Stimulated activated CD4-positive, alpha-beta T cell treated with anti-CD3 and anti-CD28 coated beads, Interleukin-2, amount 100 ng/mL, for 24 hours (primary cell): ENCODE measurements at places on chromosomes 16 and 17.

DNA sequence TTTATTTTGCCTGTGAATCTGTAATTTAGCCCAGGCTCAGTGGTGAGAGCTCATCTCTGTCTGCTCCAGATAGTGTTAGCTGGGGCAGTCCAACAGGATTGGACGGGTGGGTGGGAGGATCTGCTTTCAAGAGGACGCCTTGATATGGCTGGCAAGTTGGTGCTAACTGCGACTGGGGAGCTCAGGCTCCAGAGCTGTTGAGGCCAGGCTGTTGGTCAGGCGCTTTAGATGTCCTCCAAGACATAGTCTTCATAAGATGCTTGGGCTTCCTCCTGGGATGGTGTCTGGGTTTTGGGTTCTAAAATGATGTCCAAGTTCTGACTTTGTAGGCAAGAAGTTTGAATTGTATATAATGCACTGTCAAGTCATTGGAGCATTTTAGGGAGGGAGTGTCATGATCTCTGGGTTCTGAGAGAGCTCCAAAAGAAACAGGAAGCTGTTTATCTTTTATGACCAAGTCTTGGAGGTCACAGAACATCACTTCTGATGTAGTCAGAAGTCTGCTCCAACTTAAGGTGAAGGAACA, 12.8 kb upstream of the PCTP start:
- DNase-seq, result no peak

GRCh38 chr16:10979717-10980601, 35.6 kb downstream of the CLEC16A start:
- DNase-seq, result no peak

DNA sequence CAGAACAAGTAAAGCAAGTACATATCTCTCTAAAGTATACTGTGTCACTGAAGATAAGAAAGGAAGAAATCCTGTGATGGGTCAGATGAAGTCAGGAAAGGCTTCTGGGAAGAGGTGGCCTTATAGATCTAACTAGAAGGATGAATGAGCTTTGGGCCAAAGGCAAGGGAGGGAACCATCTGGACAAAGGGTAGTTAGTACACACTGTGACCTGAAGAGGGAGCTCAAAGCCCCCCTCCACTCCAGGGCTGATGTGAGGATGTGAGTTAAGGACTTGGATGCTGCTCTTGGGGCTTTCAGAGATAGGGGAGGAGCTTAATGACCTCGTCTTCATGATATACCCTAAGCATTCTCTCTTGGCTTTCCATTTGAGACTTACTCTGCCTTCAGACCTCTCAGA, 185.3 kb upstream of the CACNG3 start:
- peak; percentile 26 for DNase-seq

GRCh38 chr16:79096246-79096645, 504.3 kb downstream of the MAF start:
- DNase-seq, result no peak

GRCh38 chr16:844638-845350, 44.3 kb upstream of the GNG13 start:
- DNase-seq, result no peak

DNA sequence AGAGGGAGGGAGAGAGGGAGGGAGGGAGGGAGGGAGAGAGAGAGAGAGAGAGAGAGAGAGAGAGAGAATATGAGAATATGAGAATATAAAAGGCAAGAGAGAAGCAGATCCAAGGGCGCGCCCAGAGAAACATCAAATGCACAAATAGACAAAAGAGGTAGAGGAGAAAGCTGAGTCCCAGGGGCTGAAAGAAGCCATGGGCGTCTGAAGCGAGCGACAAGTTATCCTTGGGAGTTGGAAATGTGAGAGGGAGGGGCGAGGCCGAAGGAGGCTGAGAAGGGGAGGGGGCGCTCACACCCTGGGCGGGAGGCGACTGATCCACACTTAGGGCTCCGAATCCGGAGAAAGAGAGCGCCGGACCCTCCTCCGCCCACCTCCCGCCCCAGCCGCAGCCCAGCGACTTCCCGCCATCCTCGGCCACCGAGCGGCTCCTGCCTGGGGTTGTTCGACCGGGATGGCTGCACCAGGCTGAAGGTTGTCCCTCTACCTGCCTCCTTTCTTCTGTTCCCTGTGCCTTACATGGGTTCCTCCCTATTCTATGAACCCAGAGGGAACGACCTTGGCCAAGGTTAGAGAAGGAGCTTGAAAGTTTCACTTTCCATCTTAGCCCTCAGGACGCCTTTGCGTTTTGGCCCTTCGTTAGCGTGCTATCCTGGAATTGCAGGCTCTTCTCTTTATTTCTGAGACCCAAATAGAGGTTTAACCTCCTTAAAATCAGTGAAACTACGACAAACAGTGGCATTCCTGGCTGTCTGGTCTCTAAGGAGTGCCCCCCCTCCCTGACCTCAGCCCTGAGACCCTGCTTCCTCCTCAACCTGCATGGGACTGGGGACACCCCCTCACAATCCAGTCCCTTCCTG, 21.2 kb upstream of the HOXB9 start:
- no peak for DNase-seq

DNA sequence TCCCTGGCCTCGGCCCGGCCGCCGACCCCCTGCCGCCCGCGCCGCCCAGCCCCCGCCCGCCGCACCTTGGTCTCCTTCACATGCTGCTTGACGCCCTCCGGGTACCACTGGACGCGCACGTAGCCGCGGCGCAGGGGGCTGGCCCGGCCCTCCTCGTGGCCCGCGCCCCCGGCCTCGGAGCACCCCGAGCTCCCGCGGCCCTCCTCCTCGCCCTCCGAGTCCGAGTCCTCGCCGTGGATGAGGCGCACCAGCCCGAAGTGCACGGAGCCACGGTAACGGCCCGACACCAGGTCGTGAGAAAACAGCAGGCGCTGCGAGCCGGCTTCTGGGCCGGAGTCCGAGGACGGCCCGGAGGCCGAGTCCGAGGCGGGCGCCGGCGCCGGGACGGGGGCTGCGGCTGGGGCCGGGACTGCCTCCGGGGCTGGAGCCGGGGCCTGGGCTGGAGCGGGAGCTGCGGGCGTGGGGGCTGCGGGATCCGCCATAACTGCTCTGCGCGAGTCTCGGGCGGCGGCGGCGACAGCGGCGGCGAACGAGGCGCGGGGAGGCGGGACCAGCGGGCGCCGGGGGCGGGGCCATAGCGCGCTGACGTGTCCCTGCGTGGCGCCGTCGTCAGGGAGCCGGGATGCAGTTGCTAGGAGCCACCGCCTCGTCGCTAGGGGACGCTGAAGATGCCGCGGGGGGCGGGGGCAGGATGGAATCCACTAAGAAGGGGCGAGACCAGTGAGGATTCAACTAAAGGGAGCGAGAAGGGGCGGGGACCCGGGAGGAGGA, at the start of gene UBE2O:
Gene UBE2O (minus strand): TSS at position 493 of the 771 bp plus-strand sequence. CDS start 11 bp downstream, at position 482.
- DNase-seq, result peak; percentile 92

DNA sequence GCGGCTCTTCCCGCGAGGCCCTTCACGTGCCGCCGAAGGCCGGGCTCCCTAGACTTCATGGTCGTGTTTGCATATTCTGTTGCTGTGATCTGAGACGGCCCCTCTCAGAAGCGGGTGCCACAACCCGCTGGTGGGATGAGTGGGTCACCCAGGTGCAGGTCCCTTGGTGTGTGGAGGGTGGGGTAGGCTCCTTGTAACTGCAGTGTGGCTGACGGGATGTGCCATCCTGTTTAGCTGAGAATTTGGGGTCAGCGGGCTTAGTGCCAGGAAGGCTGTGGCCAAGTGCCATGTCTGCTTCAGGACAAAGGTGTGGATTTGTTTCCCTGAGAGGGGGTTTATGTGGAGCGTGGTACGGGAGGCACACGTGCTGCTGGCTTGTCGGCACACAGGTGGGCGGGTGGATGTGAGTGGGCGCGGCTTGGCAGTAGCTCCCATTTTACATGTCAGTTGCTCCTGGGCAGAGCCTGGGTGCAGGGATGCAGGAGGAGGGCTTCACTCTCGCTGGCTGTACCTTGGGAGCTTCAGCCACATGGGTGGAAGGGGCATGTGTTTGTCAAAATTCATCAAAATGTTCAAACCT, 9.2 kb upstream of the WFIKKN1 start:
- DNase-seq, result no peak

DNA sequence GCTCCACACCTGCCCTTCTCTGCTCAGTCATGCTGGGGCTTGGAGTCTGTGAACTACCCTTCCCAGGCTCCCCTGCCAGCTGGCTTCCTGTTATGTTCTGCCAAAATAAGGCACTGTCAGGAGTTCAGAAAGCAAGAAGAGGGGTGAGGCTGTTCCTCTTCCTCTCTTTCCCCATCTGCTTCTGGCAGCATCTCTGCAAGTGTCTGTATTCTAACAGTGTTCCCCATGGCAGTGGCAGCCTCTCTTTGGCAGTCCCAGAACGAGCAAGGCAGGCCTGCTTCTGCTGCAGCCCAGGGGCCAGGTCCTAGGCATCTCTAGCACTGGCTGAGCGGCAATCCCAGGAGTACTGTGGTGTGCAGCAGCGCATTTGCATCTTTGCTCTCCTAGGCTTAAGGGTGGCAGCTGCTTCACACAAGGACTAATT, 219.1 kb downstream of the STX8 start:
- DNase-seq, result no peak

DNA sequence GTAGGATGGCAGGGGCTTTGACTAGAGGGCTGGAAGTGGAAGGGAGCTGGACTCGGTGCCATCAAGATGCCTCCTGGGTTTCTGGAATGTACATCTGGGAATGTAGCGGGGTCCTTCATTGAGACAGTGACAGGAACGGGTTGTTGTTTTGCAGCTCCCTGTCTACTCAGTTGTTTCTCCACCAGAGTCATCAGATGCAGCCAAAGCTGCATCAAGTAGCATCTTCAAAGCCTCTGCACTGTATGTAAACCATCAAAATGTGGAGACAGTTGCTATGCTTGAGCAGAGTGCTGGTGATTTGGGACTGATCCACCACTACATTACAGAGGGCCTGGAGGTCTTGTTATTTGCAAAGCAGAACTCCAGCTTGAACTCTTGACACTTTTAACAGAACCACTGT, 25.1 kb upstream of the MEAK7 start:
- DNase-seq, result no peak

DNA sequence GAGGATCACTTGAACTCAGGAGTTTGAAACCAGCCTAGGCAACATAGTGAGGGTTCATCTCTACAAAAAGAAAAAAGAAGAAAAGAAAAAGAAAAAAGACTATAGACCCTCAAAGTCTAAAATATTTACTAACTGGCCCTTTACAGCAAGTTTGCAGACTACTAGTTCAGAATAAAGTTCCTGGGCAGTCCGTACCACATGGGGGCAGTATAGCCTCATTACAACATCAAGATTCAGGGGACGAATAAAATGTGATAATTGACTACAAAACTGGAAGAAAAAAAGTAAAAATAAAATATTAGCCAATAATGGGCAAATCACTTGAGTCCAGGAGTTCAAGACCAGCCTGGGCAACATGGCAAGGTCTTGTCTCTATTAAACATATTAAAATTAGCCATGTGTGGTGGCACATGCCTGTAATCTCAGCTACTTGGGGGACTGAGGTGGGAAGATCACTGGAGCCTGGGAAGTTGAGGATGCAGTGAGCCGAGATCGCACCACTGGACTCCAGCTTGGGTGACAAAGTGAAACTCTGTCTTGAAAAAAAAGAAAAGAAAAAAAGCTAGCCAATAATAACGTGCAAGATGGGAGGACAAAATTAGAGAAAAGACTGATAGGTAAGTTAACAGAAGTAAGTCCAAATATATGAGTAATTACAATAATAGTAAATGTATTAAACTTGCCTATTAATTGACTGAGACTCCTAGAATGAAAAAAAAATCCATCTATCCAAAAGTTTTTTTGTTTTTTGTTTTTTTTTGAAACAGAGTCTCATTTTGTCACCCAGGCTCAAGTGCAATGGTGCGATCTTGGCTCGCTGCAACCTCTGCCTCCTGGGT, 129.4 kb upstream of the SEC14L1 start:
- DNase-seq, result peak; percentile 68

GRCh38 chr17:48615047-48615962, at the start of gene HOXB8:
Gene HOXB8, minus strand, starts transcription at chr17:48615292. Its CDS starts 588 bp downstream, at chr17:48614704.
- no peak for DNase-seq

- no peak for DNase-seq
Observed at GRCh38 chr17:67055811-67056745, 11.7 kb downstream of the CACNG1 start.

DNA sequence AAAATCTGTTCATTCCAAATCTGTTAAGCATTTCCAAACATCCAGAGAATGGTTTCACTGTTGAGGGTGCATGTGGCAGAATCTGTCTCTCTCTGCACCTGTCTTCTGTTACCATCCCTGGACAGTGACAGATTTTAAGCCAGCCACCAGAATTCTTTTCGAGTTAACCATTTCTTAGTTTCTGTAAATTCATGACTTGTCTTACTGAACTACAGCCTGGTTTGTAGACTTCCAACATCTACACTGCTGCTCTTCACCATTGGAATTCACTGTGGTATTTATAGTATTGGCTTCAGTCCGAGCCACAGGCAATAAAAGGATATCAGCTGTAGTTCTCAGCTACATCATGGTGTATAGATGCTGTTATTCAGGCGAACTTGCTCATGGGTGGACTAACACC, 47.6 kb downstream of the GOSR1 start:
- no peak for DNase-seq

- DNase-seq, result no peak
Observed at GRCh38 chr17:51475730-51476129, 215.4 kb downstream of the UTP18 start.

DNA sequence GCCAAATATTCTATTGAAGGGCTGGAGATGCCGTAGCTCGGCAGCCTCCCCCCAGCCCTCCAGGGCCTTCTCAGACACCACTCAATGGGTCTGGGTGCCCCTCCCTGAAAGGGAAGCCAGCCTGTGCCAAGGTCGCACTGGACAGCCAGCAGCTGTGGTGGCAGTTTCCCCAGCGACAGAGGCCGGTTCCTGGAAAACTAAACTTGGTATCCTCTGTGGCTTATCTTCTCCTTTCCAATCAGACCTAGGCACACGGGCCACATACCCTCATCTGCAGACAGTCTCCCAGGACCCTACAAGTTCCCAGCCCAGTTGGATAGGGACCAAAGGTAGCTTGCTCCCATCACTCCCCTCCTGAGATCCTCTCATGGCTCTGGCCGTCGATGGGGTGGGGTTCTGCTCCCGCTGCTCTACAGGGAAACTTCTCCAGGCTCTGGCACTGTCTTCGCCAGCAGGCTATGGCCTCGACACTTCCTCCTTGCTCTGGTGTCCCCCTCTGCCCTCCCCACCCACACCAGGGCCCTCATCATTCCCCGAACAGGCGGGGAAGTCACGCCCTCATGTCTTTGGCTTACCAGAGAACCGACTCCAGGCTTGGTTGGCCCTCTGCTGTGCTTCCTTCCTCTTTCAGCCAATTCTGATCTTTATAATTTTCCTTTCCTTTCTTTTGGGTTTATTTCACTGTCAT, 18.3 kb upstream of the IL21R start:
- DNase-seq, result peak; percentile 9

- DNase-seq, result no peak
Observed at GRCh38 chr17:50681263-50682200, 26.2 kb downstream of the ANKRD40 start.

DNA sequence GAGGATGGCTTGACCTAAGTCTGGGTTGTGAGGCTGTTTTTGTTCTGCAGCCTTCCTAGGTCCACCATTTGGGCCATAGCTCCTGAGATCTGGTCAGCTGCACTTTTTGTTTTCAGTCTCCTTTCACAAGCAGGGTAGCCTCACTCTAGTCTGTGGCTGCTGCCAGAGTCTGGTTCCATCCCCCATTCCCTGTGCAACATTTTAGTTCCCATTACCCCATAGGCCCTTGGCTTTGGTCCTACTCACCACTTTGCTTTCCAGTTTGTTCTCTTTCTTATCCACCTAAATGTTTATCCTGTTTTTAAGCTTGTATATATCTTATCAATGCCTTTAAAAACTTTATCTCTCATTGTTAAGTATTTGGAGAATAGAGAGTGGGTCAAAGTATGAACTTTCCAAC, 6.5 kb upstream of the XYLT2 start:
- DNase-seq, result no peak
